Hematopoietic multipotent progenitor cell treated with erythropoietin and hydrocortisone succinate and interleukin-3 and kit ligand, for 6 days (in vitro differentiated cells): ENCODE measurements at places on chromosomes 5 and 9.

GRCh38 chr5:159021901-159022556, 77.7 kb downstream of the EBF1 start:
- peak; percentile 55 for DNase-seq

DNA sequence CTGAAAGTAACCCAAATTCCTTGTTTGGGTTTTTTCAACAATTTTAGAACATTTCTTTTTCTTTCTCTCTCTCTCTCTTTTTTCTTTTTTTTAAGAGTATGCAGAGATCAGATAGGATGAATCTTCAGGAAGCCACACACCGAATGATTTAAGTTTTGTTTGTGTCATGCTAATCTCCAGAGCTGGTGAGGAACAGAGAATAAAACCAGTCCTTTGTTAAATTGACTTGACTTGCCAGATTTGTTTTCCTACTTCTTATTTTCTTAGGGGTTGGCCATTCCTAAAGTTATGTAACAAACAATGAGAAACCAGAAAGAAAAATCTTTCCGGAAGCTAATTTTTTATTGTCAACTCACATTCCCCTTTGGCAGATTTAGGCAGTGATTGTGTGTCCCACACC, 1669.3 kb upstream of the CDH6 start:
- no peak for DNase-seq

DNA sequence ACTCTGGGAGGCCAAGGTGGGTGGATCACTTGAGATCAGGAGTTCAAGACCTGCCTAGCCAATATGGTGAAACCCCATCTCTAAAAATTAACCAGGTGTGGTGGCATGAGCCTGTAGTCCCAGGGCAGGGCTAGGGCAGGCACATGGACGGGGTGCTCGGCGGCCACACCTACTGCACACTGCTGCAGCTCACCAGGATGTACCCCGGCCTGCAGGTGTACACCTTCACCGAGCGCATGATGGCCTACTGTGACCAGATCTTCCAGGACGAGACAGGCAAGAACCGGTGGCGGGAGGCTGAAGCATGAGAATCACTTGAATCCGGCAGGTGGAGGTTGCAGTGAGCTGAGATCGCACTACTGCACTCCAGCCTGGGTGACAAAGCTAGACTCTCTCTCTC, 3.2 kb downstream of the ST6GALNAC4 start:
- DNase-seq: no peak

DNA sequence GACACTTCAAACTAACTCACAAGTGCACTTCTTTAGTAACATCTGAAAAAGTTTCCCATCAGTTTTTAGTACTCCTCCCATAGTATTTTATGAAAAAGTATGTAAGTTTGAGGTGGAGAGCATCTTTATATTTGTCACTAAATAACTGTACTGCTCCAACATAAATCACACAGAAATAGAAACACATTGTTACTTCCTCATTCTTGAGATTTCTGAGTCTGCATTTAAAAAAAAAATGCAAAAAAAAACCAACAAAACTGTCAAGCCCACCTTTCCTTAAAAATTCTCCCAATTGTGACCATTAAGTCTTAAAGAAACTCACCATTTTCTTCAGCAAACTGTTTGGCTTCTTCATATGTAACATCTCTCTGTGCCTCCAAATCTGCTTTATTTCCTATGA, 18.7 kb downstream of the RAB14 start:
- DNase-seq: no peak

- DNase-seq: no peak
These were observed 22.4 kb downstream of the EFCAB9 start for GRCh38 chr5:172216345-172216744.

DNA sequence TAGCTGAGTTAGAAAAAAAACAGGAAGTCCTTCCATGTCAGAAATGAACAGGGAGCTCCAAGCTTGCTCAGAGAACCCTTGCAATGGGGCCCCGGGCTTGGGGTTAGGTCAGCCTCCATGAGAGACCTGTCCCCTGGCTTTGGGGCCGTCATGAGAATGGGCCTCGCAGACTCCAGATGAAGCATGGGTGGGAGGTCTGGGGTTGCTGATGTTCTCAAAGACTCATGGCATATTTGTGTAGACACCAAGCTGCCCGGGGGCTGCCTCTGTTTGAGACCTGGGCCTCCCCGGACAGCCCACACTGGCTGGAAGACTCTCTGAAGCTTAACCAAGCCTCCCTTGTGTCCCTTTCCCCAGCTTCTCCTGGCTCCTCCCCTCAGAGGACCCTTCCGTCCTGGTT, 186.3 kb downstream of the IRX2 start:
- DNase-seq: no peak

DNA sequence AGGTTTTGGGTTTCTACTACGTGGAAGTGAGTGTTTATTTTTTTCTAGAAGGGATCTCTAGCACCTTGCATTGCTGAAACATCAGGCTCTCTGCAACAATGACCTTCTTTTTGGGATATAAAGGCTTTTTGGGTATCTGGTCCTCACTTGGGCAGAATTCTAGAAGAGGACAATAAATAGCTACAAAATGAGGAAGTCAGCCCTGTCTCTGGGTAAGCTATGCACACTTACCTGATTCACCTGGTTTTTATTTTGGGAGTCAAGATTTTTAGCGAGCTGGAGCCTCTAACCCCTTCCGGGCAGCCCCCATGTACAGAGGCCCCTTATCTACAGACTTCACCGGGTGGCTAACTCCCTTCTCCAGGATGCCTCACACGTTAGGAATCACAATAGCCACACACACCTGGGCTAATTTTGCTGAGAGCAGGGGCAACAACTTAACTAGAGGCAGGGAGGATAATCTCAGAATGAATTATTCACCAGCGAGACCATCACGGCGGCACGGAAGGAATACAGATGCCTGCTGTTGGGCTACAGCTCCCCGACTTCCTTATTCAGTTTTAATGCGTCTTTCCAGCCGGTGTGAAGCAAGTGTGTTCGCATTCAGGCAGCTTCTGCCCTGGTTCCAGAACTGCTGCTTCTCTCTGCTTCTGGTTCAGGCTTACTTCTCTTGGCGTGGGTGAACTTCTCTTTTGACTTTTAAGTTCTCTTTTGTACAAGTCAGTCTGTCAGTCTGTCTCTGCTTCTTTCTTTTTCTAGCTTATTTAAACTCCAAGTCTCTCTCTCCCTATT, 341.0 kb upstream of the PANK3 start:
- DNase-seq: peak; percentile 14
